ENCODE measurements at places on chromosomes 5 and 9.

DNA sequence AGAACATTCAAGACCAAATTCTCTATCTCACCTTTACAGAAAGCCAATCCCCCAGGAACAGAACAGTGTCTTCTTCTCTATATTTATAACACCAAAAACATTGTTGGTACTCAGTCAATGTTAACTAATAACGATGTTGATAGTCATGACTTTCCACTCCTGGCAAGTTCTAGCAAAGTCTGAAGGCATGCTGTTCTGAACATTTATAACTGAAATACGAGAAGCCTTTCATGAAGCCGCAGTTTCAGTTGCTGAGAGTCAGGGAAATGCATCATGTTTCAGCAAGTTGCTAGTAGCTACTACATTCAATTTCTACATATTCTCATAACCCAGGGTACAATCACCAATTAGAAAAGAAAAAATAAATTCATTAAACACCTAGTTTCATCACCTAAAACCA, 301.4 kb downstream of the PDE4D start:
- peaks cover 44% of the 10 kb centered on the region for H3K4me1 ChIP-seq
- no peak overlapping the region for H3K27ac ChIP-seq
- no peaks in the 10 kb centered on the region for H3K36me3 ChIP-seq
- H3K27me3 ChIP-seq = no peaks in the 10 kb centered on the region

GRCh38 chr5:114419959-114420358, 58.1 kb downstream of the KCNN2 start:
- no peaks in the 10 kb centered on the region for H3K27me3 ChIP-seq
- no peak for DNase-seq
- no peaks in the 10 kb centered on the region for H3K4me1 ChIP-seq

DNA sequence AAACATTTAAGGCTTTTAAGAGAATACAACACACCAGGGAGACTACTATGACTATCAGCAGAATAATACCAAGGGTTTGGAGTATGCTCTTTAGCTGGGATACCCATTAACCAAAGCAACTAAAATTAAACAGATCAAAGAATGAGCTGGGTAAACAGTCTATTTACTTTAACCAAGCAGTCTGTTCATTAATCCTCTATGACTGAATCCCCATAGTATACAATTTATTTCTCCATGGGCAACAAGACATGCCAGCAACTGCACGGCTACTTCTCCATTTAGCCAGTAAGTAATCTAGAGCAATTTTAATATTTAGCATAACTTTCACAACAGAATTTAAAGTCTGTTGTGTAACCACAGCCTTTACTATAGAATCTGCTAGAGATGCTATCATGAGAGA, 77.6 kb downstream of the CDO1 start:
- H3K27ac ChIP-seq = no peak overlapping the region
- no peak for DNase-seq
- no peak overlapping the region for H3K4me3 ChIP-seq
- H3K4me1 ChIP-seq = no peaks in the 10 kb centered on the region
- no peaks in the 10 kb centered on the region for H3K36me3 ChIP-seq
- H3K27me3 ChIP-seq = no peaks in the 10 kb centered on the region

- no peak overlapping the region for H3K4me3 ChIP-seq
- H3K4me1 ChIP-seq = no peaks in the 10 kb centered on the region
- no peaks in the 10 kb centered on the region for H3K27me3 ChIP-seq
- DNase-seq = no peak
- no peak overlapping the region for H3K27ac ChIP-seq
Observed at GRCh38 chr5:79076819-79077218, 7.3 kb downstream of the BHMT2 start.

DNA sequence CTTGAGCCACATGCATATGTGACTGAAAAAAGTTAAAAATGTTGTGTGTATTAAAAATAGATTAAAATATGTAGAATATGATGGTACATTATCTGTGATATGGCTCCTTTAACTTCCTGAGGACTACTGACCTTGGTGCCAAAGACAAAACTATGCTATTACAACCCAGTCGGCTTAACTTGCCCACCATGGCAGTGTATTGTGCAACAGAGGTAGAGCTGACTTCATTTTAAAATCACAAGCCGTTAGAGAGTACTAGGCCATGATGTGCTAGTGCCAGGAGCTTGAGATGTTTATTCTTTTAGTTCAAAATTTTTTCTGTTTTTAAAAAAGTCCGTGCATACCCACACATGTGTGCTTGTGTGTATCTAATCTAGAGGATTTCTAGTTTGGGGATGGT, 46.3 kb downstream of the NAA35 start:
- no peak overlapping the region for H3K27ac ChIP-seq
- H3K27me3 ChIP-seq = no peaks in the 10 kb centered on the region
- DNase-seq = no peak
- peaks cover 13% of the 10 kb centered on the region for H3K36me3 ChIP-seq
- no peak overlapping the region for H3K4me3 ChIP-seq
- no peaks in the 10 kb centered on the region for H3K4me1 ChIP-seq

DNA sequence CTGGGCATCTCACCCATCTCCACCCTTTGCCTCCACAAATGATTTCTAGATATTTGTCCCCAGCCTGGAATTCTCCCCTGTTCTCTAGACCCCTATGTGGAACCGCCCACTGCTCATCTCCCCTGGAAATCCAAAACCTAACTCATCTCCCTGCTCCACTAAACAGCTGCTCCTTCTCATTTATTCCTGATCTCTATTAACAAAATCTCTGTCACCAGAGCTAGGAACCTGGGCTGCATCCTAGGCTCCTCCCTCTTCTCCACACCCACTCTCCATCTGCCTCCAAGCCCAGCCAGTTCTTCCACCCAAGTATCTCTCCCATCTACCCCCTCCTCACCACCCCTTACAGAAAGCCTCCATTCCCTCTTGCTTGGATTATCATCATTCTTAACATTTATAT, 24.0 kb upstream of the SYNPO start:
- H3K27me3 ChIP-seq = no peaks in the 10 kb centered on the region
- H3K36me3 ChIP-seq = no peaks in the 10 kb centered on the region
- no peak for DNase-seq
- H3K4me1 ChIP-seq = peaks cover 67% of the 10 kb centered on the region

GRCh38 chr9:136619742-136620440, 42.8 kb upstream of the EGFL7 start:
- no peak overlapping the region for H3K27ac ChIP-seq
- no peak overlapping the region for H3K4me3 ChIP-seq
- peaks cover under 1% of the 10 kb centered on the region for H3K27me3 ChIP-seq
- DNase-seq = peak; percentile 55
- no peaks in the 10 kb centered on the region for H3K36me3 ChIP-seq
- peaks cover 5% of the 10 kb centered on the region for H3K4me1 ChIP-seq

DNA sequence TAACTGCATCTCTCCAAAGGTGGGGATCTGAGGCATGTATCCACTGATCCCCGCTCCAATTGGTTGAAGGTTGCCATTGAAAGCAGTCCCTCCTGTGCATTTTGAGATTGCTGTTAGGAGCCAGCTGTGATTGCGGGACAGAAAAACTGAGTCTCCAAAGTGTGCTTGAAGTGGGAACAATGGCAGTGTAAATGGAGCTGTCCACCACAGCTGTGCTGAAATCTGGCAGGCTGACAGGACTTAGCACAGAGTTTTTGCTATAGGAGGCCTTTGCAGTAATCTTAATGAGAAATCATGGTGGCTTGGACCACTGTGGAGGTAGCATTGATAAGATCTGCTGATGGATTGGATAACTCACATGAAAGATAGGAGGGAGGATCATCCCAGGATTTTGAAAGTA, 3.3 kb downstream of the RNF20 start:
- H3K36me3 ChIP-seq = peaks cover 46% of the 10 kb centered on the region
- no peak for DNase-seq
- no peak overlapping the region for H3K4me3 ChIP-seq
- H3K27me3 ChIP-seq = no peaks in the 10 kb centered on the region

DNA sequence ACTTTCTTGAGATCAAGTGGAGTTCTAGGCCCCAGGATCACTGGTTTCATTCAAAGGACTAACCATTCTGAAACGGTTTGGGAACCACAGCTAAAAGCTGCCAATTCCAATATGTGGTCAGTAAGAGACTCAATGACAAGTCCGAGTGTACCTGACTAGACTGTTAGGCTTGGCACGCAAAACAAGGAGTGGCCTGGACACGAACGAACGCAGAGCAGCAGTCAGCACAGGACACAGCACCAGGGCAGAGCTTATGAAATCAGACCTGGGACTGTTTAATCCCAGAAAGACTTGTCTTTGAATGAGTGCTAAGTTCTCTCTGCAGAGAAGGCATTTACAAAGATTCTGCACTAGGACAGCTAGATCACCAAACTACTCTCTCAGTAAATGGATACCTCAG, 213.8 kb downstream of the GAPVD1 start:
- H3K36me3 ChIP-seq = peaks cover 23% of the 10 kb centered on the region
- peaks cover 13% of the 10 kb centered on the region for H3K4me1 ChIP-seq
- H3K27ac ChIP-seq = no peak overlapping the region

GRCh38 chr5:95803271-95804148, 19.0 kb downstream of the GLRX start:
- H3K4me1 ChIP-seq = peaks cover 6% of the 10 kb centered on the region
- H3K4me3 ChIP-seq = no peak overlapping the region
- no peak for DNase-seq
- H3K36me3 ChIP-seq = no peaks in the 10 kb centered on the region

DNA sequence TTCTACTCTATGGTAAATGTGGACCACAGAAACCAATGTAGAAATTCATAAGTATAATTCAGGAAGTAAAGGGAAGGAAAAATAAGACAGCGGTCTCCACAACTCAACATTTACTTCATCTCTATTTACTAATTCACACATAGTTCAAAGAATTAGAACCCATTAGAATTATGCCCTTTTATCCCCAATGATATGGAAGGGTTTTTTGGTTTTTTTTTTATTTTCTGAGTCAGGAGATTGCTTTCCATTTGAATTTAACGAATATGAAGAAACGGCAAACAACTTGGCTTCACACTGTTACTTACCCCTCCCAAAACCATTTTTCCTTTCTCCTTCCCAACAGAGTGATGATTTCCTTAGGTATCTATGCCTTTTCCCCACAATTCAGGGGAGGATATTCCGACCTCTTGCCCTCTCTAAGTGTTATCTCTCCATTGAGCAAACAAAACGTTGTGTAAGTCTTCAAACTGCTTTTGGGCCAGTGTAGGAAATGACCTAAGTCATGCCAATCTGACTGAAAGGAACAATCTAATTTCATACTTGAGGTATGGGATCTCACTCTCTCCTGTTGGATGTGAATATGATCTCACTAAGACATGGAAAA, 72.0 kb downstream of the CETN3 start:
- no peaks in the 10 kb centered on the region for H3K27me3 ChIP-seq
- no peak for DNase-seq
- no peak overlapping the region for H3K27ac ChIP-seq
- H3K36me3 ChIP-seq = no peaks in the 10 kb centered on the region

DNA sequence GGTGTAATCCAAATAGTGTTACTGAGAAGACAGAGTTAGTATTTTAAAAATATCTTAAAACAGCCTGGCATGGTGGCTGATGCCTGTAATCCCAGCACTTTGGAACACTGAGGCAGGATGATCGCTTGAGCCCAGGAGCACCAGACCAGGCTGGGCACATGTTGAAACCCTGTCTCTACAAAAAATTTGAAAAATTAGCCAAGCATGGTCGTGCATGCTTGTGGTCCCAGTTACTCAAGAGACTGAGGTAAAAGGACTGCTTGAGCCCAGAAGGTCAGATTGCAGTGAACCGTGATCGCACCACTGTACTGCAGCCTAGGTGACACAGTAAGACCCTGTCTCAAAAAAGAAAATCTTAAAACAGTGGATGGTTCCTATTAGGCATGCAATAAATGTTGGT, 12.4 kb downstream of the IFNA1 start:
- no peaks in the 10 kb centered on the region for H3K36me3 ChIP-seq
- DNase-seq = no peak
- H3K27ac ChIP-seq = no peak overlapping the region
- H3K27me3 ChIP-seq = no peaks in the 10 kb centered on the region
- H3K4me3 ChIP-seq = no peak overlapping the region

DNA sequence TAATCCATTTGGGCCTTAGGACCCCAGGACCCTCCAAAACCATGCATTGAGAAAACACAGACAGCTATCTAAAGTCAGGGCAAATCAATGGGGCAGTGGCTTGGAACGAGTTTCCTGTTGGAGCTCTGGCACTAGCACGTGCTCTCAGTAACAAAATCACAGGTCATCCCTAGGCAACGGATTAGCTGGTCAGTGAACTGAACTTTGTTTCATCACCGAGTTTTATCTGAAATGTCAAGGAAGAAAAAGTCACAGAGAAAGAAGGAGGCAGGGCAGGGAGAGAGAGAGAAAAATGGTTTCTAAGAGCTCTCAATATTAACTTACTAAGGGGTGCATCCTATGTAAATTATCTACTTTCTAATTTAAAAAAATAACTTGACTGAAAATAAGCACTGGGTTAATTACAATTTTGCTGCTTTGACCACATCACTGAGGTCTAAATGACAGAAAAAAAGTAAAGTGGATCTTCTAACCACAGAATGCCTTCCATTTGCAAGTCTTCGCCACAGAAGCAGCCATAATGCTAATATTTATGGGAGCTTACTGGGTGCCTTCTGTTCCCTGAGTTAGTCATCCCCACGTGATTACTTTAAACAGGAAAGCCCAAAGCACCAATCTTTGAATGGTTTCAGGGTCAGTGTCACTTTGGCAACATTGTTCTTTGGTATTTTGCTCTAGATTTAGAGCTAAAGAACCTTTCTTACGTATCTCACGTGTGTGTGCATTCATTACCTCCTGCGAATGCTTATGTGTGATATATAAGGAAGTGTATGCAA, 503.9 kb downstream of the RASEF start:
- H3K27ac ChIP-seq = no peak overlapping the region
- no peaks in the 10 kb centered on the region for H3K27me3 ChIP-seq
- H3K4me1 ChIP-seq = no peaks in the 10 kb centered on the region
- no peaks in the 10 kb centered on the region for H3K36me3 ChIP-seq
- DNase-seq = no peak

DNA sequence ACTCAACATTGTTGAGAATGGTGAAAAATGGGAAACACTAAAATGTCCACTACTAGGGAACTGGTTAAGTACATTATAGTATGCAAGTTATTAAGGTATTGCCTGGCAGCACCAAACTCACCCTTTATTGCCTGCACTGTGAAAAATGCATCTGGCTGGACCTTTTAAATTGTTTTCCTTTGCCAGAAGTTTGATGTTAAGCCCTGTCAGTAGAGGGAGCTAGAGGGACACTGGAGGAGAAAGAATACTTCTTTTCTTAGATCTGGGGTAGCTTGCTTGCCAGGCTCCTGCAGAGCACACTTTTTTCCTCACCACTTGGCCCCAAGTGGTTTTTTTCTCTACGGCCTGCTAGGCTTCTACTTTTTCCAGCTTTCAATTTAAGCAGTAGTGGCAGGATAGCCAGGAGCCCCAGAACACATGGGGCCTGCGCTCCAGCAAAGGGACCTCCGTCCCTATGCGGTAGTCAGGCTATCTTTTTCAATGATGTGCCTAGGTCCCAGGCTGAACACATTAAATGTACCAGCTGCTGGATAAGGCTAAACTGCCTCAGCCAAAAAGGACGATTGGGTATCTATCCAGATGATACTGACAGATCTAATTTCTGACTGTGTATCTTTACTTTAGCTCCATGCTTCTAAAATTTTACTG, 8.0 kb upstream of the HABP4 start:
- H3K27ac ChIP-seq = no peak overlapping the region
- no peaks in the 10 kb centered on the region for H3K36me3 ChIP-seq
- no peaks in the 10 kb centered on the region for H3K27me3 ChIP-seq
- H3K4me1 ChIP-seq = no peaks in the 10 kb centered on the region
